ENCODE measurements at places on chromosomes 7 and 10.

DNA sequence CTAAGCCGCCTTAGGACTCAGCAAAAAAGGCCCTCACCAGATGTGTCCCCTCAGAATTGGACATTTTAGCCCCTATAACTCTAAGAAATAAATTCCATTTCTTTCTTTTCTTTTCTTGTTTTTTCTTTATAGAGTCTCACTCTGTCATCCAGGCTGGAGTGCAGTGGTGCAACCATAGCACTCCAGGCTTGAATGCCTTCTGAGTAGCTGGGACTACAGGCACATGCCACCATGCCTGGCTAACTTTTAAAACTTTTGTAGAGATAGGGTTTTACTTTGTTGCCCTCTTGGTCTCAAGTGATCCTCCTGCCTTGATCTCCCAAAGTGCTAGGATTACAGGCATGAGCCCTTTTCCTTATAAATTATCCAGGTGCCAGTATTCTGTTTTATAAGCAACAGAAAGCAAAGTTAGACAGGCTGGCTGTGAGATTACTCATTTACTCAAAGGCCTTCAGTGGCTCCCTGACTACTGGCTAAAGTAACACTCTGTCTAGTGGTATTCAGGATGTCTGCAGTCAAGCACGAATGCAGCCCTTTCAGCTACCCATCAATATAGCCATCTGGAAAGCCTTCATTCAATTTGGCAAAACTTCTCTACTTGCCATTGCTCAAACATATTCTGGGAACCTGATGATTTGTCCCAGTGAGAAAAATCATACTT is 128.6 kb downstream of the ICA1 start:
- no peak for DNase-seq

- no peak for DNase-seq
These were observed 1.3 kb upstream of the PTPRN2 start for GRCh38 chr7:158588878-158589442.

- DNase-seq = no peak
These were observed 11.5 kb downstream of the STEAP1 start for GRCh38 chr7:90165724-90166123.

GRCh38 chr7:126856691-126857291 is 395.9 kb downstream of the GRM8 start:
- no peak for DNase-seq

DNA sequence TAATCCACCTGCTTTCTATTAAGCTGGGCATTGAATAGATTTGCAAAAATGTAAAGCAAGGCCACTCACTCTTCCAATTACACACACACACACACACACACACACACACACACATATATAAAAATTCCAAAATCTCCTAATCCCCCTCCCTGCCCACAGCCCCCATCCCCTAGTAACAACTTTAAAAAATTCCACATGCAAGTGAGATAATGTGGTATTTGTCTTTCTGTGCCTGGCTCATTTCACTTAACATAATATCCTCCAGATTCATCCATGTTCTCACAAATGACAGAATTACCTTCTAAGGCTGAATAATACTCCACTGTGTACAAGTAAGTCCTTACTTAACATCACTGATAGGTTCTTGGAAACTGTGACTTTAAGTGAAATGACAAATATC is 24.2 kb downstream of the SH2D4B start:
- no peak for DNase-seq

- DNase-seq = no peak
These were observed 21.3 kb downstream of the RUFY2 start for GRCh38 chr10:68385740-68386139.

GRCh38 chr7:69568266-69568665 is 30.0 kb upstream of the AUTS2 start:
- DNase-seq = no peak

GRCh38 chr10:132992433-132993215 is 50.3 kb upstream of the CFAP46 start:
- no peak for DNase-seq

GRCh38 chr10:116712989-116713543 is 29.3 kb downstream of the HSPA12A start:
- DNase-seq = no peak

DNA sequence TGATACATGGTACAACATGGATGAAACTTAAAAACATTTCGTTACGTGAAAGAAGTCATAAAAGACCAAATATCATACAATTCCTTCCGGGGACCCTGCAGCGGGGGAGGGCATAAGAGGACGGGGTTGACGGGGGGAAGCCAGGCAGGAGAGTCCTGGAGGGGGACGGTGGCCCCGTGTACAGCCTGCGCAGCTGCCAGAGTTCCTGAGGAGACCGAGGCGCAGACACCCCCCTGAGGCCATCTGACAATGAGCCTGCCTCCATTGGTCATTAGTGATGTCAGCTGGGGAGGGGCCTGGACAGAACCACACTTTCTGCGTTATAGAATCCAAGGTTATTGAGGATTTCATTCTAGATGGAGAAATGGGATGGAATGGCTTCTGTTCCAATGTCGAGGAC is 47.2 kb downstream of the PRKAG2 start:
- no peak for DNase-seq

- no peak for DNase-seq
These were observed 26.2 kb downstream of the BUB3 start for GRCh38 chr10:123180101-123181090.

GRCh38 chr10:30488316-30488715 is 54.3 kb downstream of the MAP3K8 start:
- no peak for DNase-seq

DNA sequence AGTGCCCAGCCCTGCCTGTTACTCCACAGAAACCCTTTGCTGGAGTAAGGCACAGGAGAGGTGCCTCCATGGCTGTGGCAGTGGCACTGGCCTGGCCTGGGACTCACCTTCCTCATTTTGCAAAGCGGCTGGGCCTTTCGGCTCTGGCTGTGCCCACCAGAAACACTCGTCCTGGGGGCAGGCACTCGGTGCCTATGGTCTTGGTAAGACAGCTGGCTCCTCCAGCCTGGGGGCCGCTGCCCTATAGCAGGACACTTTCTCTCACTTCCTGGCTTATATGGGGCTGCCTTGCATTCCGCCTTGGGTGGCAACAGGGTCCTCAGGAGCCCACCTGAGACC is 13.2 kb downstream of the ZMIZ1 start:
- DNase-seq = no peak

DNA sequence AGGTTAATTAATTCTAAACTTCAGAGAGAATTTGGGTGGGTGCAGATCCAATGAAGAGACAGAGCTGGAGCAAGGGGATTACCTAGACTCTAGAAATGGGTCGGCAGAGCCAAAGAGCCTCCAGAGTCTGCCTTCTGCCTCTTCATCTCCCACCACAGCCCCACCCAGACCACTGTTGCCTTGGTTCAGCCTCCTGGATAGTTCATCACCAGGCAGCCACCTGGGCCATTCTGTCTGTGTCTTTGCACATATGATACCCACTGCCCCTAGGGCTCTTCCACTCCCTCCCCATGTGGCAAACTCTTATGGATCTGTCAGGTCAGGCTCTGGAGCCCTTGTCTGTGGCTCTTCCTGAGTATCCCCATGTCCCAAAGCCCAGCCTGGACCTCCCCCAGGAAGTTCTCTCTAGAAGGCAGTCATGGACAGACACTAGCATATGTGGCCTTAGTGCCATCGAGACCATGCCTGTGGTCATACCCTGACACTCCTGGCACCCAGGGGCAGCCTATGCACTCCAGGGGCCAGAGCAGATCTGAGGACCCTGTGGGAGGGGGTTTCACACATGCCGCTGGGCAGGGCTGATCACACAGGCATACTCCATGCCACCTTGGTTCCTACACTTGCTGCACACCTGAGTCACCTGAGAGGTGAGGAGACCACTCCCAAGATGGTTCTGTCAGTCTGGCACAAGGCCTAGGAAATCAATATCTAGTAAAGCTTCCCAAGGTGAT is 41.6 kb downstream of the FRMPD2 start:
- no peak for DNase-seq

DNA sequence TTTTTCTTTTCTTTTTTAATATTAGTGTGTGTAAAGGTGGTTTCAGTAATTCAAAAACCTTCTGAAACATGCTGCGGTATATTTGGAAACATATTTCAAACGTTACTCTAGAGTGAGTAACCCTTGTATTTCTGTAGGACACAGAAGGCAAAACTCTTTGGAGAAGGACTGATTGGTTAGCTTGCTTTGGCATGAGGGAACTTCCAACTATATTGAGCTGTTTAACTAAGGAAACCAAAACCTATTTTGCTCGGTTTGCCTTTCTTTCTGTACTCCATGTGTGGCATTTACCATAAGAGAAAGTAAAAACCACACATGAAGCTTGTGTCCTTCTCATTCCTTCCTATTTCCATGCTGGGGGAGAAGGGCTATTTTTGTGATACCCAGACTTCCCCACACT is 149.8 kb downstream of the DYNC1I1 start:
- DNase-seq = no peak

DNA sequence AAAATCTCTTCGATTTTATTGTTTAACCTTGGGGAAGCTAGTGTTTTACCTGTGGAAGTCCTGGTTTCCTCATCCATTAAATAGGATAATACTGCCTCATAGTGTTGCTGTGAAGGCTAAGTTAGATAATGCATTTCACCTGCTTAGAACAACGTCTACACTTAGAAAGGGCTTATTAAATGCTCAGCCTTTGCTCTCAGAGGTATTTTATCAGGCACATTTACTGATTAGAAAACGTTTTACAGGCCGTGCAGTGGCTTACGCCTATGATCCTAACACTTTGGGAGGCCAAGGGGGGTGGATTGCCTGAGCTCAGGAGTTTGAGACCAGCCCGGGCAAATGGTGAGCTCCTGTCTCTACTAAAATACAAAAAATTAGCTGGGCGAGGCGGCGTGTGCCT is 144.4 kb downstream of the INSYN2A start:
- DNase-seq = no peak

GRCh38 chr10:13699216-13699615 is 112.5 kb downstream of the PRPF18 start:
- DNase-seq = no peak

GRCh38 chr7:45626441-45627430 is 52.6 kb downstream of the ADCY1 start:
- no peak for DNase-seq

DNA sequence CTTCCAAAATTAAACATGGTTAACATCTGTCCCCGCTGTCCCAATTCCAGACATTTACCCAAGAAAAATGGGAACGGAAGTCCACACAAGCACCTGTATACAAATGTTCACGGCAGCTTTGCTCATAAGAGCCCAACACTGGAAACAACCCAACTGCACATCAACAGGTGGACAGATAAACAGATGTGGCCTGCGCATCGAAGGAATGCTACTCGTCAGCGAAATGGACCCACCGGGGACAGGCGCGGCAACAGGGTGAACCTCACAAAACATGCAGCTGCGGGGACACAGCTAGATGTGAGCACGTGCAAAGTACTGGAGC is 20.9 kb downstream of the GPR146 start:
- no peak for DNase-seq

DNA sequence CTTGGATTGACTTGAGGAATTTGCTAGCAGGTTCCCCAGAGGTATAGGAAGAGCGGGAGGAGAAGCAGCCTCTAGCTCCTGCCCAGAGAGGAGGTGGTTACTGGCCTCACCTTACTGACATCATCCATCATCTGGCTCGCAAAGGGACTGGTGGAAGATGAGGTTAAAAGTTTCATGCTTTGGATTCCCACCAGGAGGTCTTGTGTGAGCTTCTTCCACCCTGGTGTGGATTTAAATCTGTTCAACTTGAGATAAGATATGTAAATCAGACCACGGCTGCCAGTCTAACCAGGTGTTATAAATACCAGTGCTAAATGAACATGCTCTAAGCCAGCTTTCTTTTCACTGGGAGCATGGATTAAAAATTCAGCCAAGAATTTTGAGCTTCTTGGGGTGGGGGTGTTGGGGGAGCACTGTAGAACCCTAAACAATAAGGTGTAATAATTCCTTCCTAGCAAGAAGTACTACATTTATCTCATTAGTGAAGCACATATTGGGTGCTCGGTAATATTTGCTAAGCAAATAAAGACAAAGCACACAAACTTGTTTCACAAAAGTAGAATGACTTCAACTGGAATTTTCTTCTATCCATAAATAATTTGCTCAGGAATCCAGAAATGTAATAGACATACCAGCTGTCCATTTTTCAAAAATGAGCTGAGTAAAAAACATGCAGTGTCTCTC is 7.8 kb downstream of the PROSER2 start:
- no peak for DNase-seq

DNA sequence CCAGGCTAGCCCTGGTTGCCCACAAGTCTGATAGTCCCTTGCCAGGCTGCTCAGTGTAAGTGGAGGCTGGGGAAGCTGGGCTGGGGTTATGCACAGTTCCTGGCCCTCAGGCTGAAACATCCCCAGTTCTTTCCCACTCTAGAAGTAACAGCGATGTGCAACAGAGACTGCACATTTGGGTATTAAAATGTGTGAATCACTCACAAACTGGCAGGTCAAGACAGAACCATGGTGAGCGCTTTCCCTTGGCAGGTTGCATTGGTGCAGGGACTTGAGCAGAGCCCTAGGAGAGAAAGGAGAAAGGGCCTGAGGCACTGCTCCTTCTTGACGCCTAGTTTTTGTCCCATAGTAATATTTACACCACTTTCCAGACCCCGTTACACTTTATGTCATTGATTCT is 56.1 kb upstream of the SLC35B4 start:
- DNase-seq = no peak

GRCh38 chr7:92924800-92925199 is 88.4 kb upstream of the CDK6 start:
- no peak for DNase-seq

- no peak for DNase-seq
These were observed 229.2 kb downstream of the WDR11 start for GRCh38 chr10:121080281-121080891.

- no peak for DNase-seq
These were observed 327.2 kb downstream of the GALNT17 start for GRCh38 chr7:71459132-71459531.

- DNase-seq = no peak
These were observed 29.8 kb upstream of the SLC16A12 start for GRCh38 chr10:89565180-89565579.

GRCh38 chr10:36669615-36670352 is 455.6 kb upstream of the ANKRD30A start:
- DNase-seq = no peak

DNA sequence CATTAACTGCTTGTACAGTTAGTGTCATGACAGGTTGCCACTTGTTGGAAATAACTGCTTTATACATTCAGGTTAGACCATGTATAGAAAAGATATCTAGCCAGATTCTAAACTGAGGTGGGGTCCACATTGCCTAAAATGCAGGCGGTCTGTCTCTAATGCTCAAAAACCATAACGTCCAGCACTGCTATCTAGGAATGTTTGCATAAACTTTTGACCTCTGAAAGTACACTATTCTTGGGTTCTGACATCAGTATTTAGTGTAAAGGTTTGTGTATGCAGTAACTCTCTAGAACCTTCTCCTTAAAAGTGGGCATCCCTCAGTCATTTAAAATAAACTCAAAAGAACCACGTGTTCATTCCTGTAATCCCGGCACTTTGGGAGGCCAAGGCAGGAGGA is 10.3 kb upstream of the FAM171A1 start:
- DNase-seq = no peak

- no peak for DNase-seq
These were observed 567.3 kb downstream of the KCNMA1 start for GRCh38 chr10:77070346-77070745.

- no peak for DNase-seq
These were observed 2.0 kb upstream of the KIF11 start for GRCh38 chr10:92590623-92591549.

- no peak for DNase-seq
These were observed 17.9 kb upstream of the DDX21 start for GRCh38 chr10:68938117-68938516.
